T follicular helper cell (primary cell): ENCODE measurements at places on chromosomes 11 and 22.

DNA sequence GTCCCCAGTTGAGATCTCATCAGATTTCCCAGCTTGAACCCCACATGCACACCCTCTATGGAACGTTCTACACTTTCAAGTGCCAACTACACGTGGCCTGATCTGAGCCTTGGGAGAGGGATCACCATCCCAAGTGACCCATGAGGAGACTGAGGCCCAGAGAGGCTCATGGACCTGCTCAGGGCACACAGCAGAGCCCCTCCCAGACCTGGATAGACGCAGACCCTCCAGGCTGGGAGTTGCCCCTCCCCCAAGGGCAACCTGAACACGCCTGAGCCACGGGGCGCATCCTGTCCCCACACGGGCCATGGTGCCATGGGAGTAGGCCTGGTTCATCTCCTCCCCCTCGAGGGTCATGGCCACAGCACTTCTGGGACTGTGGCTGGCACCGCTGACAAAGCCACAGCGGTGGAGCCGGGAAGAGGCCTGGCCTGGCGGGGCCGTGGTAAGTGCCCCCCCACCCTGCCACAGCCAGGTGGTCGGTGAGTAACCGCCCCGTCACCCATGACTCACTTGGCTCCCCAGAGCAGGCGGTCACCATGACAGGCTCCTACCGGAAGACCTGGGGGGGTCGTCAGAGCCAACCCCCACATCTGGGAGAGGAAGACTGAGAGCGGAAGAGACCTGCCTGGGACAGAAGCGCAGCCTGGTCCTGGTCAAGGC, 8.1 kb downstream of the WNT7B start:
- no peak for DNase-seq

- no peak for DNase-seq
These were observed 62.1 kb upstream of the NUP50 start for GRCh38 chr22:45101515-45102227.

GRCh38 chr11:114478768-114479167, 39.5 kb downstream of the REXO2 start:
- no peak for DNase-seq

GRCh38 chr11:78551066-78551465, 23.6 kb downstream of the NARS2 start:
- no peak for DNase-seq

DNA sequence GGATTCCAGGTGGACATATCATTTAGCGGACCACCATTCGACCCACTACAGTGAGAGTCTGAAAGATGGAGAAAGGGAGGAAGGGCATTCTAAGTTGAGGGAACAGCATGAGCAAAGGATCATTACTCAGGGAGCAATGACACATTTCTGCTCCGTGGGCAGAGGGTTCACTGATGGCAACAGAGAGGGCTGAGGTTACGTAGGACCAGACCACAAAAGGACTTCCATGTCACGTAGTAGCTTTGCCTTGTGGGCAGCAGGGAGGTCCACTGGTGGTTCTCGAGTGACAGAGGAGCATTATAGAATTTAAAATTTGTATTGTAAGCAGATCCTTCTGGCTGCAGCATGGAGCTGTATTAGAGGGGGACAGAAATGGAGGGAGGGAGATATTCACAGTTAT, 109.7 kb upstream of the NAV2 start:
- no peak for DNase-seq

- no peak for DNase-seq
These were observed 28.5 kb downstream of the RSPH14 start for GRCh38 chr22:23113067-23113846.

DNA sequence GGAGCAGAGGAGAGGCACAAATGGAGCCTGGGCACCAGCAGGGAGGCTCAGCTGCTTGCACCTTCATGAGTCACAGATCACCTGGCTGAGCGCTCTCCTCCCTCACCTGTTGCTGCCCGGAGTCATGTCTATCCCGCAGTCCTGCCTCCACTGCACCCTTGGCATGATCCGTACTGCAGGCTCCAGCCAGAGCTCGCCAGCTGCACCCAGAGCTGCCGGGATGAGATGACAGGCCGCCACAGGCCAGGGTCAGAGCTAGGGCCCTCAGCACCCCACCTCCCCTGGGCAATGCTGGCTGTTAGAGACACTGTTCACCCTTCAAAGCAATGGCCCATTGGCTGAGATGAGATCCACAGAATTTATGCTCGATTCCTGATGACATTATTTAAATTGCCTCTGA, 702.8 kb downstream of the TBC1D22A start:
- no peak for DNase-seq

DNA sequence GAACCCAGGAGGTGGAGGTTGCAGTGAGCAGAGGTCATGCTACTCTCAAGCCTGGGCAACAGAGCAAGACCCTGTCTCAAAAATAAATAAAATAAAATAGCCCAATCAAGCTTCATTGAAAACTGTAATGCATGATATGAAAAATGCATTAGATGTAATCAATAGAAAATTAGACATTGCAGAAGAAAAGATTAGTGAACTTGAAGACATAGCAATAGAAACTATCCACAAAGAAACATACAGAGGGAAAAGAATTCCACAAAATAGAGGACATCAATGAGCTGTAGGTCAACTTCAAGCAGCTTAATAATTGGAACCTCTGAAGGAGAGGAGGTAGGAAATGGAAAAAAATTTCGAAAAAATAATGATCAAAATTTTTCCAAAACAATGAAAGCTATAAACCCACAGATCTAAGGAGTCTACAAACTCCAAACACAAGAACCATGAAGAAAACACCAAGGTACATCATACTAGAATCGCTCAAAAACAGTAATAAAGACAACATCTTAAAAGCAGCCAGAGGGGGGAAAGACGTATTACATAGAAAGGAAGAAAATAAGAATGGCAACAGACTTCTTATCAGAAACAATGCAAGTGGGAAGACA, 104.2 kb downstream of the WNT7B start:
- DNase-seq, result no peak

DNA sequence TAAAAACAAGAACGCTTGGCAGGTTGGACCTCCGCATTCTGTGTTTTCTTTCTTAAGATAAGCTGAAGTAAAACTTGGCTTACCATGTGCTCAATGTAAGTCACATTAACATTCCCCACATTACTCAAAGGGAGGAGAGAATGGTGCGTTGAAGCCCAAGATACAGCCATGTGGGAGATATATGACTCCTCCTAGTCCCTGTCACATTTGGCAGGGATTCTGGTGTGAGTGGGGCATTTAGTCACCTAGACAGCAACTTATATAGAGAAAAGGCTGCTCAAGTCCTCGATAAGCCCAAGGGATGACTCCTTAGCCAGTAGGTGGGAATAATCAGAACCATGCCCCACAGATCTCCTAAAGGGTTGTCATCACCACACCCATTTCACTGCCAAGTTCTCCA, 4.6 kb downstream of the PRSS23 start:
- no peak for DNase-seq

DNA sequence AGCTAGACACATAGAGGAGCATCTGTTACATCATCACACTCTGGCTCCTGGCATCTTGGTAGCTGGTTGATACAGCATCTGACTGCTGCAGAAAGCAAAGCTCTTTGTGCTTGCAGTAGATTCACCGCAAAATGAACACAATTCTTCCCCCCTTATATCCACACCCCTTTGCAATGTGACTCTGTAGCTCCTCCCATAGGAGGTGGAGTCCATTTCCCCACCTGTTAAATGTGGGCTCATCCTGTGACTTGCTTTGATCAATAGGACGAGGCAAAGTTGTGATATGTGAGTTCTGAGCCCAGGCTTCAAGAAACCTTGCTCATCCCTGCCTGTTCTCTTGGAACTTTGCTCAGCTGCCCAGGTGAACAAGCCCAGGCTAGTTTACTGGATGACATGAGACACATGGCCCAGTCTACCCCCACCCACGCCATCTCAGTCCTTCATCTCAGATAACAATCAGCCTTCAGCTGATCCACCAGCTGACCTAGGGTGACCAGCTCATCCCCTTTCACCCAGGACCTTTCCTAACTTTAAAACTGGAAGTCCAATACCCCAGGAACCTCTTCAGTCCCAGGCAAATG, 272.2 kb downstream of the TENM4 start:
- no peak for DNase-seq

DNA sequence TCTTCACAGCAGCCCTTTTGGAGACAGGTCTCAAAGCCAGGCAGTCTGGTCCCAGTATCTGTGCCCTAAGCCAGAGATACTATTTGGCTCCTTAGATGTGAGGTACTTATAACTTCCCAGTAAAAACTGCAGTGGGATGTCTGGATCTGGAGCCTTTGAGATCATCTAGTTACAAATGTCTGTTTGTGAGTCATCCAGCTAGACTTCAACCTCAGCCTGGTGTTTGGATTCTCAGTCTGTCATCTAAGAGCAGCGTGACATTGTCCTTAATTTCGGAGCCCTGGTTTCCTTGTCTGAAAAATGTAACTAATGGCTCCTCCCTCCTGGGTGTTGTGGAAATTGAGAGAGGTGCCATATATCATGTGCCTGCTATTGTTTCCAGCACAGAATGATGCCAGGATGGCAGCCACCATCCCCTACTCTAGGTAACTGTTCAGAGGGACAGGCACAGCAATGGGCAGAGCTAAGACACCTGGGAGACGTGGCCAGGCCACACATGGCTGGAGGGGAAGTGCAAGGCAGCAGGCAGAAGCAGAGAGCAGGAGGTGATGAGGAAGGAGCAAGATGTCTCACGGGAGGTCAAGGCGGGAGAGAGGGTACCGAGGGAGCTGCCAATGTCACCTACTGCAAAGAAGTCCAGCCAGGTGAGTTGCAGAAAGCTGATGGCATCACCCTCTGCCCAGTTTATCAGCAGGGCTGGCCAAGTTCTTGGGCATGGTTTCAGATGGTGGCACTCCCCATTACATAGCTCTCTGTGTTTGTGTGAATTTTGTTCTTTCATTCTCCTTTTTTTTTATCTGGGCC, 20.6 kb upstream of the ST3GAL4 start:
- DNase-seq, result no peak
